ENCODE measurements at places on chromosomes 11 and 22.

- DNase-seq = no peak
These were observed 90.3 kb downstream of the MTMR3 start for GRCh38 chr22:29973269-29973668.

GRCh38 chr11:117819096-117820040 lies 5.2 kb downstream of the FXYD2 start:
- DNase-seq = peak; percentile 21

DNA sequence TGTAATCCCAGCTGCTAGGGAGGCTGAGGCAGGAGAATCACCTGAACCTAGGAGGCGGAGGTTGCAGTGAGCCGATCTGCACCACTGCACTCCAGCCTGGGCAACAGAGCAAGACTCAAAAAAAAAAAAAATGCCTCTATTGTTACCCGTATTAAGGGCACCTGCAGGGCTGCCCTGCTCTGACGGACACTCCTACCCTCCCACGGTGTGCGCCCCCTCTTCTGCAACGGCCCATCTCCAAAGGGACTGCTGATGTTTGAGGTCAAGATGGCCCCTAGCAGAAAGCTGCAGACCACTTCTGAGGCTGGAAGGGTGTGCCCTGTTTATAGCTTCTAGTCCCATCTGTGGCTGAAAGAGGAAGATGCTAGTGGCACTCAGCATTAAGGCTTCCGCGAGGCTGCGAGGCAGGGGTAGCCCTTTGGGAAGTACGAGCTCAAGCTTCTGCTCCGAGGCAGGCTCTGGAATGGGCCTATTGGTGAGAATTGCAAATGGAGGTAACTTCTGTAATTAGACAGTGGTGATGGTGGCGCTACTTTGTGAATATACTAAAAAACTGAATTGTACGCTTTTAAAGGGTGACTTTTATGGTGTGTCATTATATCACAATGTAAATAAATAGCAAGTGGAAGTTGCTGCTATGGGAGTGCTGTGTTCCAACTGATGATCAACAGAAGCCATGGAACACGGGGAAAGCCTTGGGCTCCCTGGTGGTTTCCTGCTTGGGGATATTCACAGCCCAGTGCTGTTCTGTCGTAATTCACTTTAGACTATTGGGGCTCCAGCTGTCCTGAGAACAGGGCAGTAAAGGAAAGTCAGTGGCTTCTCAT lies 24.3 kb downstream of the ARFGAP2 start:
- DNase-seq = no peak

DNA sequence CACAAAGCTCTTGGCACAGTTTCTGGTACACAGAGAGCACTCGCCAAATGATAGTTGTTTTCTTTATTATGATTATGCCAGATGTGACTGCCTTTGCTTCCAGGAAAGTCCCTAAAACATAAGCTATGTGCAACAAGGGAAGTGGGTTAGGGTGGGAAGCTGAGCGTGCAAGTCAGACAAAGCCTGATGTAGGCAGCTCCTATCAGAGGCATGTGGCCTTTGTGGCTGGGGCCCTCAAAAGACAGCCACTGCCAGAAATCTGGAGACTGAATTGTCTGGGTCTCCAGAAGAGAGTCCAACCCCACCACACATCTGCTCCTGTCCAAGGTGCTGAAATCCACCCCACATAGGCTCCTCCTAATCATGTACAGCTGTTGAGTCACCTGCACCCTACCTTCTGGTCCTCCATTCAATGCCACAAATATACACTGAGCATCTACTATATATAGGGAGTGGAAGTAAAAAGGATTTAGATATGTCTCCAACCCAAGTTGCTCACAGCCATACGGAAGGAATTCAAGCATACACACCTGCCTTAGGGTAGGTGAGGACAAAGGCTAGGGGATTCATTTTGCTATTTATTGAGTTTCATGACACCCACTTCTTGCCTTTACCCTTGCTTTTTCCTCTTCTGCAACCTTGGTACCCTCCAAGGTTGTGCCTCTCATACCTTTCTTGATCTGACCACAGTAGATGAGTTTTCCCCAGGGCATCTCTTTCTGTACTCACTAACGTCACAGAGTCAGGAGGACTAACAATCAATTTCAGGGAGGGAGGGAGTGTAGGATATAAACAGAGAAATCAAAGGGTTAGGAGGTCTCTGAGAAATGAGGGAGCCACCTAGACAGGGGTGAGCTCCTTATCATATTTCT lies 12.4 kb downstream of the SEC14L3 start:
- no peak for DNase-seq

GRCh38 chr11:115453693-115454490 lies 50.3 kb downstream of the CADM1 start:
- DNase-seq = no peak

DNA sequence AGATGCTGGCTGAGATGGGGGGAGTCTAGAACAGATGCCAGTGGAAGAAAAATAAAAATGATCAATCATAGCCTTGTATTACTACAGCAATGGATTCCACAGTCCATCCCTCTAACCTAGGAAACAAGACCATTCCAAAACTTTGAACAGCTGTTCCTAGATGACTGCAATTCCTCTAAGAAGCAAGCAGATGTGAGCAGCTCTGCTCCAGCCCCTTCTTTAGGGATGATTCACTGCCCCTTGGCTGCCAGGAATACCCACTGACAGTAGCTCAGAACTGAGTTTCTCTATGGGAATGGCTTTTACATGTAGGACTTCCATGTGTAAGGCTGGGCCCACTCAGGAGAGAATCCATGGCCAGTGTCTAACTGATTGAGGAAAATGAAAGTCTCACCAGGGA lies 943.9 kb downstream of the OPCML start:
- DNase-seq = peak; percentile 30

GRCh38 chr22:41596776-41597634 lies 7.4 kb upstream of the PMM1 start:
- no peak for DNase-seq

GRCh38 chr11:26700574-26701235 lies 21.2 kb downstream of the SLC5A12 start:
- DNase-seq = no peak

- no peak for DNase-seq
These were observed 120.5 kb downstream of the SHANK2 start for GRCh38 chr11:71131861-71132260.

GRCh38 chr22:37827056-37827455 lies 3.9 kb downstream of the GALR3 start:
- DNase-seq = no peak

- no peak for DNase-seq
These were observed 45.8 kb downstream of the HEPHL1 start for GRCh38 chr11:94066901-94067429.

DNA sequence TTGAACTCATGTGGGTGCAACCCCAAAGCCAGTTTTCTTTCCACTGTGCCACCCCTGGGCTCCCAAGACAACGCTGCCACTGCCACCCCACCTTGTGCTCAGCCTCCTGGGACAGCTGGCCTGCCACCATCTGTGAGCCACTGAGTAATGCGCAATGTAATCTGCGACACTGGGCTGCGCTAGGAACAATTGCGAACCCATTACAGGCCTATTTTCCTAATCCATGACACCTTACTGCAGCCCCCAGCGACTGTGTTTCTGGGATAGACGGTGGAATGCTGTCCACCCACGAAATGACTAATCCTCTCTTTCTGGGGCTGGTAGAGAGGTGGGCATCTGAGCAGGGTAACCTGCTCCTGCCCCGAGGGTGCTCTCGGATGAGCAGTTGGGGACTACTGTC lies 22.2 kb downstream of the FLRT1 start:
- DNase-seq = no peak

GRCh38 chr11:14676068-14676467 lies 32.5 kb downstream of the PDE3B start:
- no peak for DNase-seq

- no peak for DNase-seq
These were observed 37.5 kb upstream of the LINC01488 start for GRCh38 chr11:69443968-69444364.

DNA sequence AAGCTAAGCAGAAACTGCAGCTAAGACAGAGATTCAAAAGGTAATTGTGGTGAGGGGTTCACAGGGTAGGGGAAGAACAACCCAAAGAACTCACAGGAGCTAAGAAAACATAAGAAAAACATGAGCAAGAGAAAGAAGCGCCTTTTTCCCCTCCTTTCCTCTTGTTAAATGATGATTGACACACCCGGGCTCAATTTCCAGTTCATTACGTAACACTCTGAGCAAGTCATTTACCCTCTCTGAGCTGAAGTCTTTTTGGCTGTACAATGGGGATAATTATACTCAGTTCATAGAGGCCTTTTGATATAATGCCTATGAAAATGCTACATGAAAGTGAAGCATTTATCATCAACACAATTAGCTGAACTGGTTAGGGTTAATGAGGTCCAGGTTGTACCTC lies 17.2 kb downstream of the LRP4 start:
- DNase-seq = no peak

DNA sequence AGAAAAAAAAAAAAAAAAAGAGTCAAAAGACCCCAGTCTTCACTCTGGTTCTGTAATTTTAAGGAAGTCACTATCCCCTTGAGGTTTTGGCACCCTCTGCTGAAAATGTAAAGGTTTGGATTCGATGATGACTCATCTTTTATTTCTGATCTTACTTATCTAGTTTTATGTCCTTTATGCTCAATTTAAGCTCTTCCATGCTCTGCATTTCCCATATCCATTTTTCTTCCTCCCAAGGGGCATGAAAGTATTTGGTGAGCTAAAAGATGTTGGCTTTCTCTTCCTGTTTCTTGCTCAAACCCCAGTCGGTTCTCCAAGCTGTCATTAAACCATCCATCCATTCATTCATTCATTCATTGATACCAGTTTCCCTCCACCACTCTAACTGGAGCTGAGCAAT lies 61.0 kb upstream of the CDON start:
- DNase-seq = no peak

- DNase-seq = no peak
These were observed 1.0 kb upstream of the BRSK2 start for GRCh38 chr11:1388763-1389102.

GRCh38 chr11:120578596-120579154 lies 67.1 kb downstream of the GRIK4 start:
- DNase-seq = no peak

- DNase-seq = no peak
These were observed 43.4 kb upstream of the RAB1B start for GRCh38 chr11:66225066-66225465.

Measured in AG04450 (cell line).